Mammary microvascular endothelial cell (primary cell): ENCODE measurements at places on chromosomes 16 and 17. TPM values are rescaled to one million over a fixed set of nuclear protein-coding genes. Genes with fewer than 3 reads are reported as not detected.

The ADORA2B gene
- 16.6 and 21.1 TPM in 2 replicates for total RNA-seq

The MT4 gene
- not detected in 2 replicates for total RNA-seq

The SP6 gene
- total RNA-seq = 3.1 and 5.1 TPM in 2 replicates

The TXNL4B gene
- 7.1 and 13.0 TPM in 2 replicates for total RNA-seq

The STX1B gene
- total RNA-seq = 0.05 and 0.93 TPM in 2 replicates

The DUSP3 gene
- 51.8 and 53.5 TPM in 2 replicates for total RNA-seq

The ZPBP2 gene
- total RNA-seq = not detected in 2 replicates

The TMEM106A gene
- 5.5 and 6.4 TPM in 2 replicates for total RNA-seq

The KRTAP4-4 gene
- total RNA-seq = not detected in 2 replicates

The C16orf82 gene
- total RNA-seq = not detected in 2 replicates

The SLC38A8 gene
- not detected in 2 replicates for total RNA-seq

The CCR7 gene
- not detected in 2 replicates for total RNA-seq

The CACNG3 gene
- total RNA-seq = not detected in 2 replicates

The AANAT gene
- total RNA-seq = not detected in 2 replicates

The TMEM235 gene
- total RNA-seq = not detected in 2 replicates

The FUS gene
- total RNA-seq = 63.4 and 69.3 TPM in 2 replicates

The RPL27 gene
- 1,175 and 1,267 TPM in 2 replicates for total RNA-seq

The GFAP gene
- not detected in 2 replicates for total RNA-seq

The ANKRD40CL gene
- total RNA-seq = not detected in 2 replicates
